IPS DF 19.7 (cell line): ENCODE measurements at places on chromosomes 16 and 17.

DNA sequence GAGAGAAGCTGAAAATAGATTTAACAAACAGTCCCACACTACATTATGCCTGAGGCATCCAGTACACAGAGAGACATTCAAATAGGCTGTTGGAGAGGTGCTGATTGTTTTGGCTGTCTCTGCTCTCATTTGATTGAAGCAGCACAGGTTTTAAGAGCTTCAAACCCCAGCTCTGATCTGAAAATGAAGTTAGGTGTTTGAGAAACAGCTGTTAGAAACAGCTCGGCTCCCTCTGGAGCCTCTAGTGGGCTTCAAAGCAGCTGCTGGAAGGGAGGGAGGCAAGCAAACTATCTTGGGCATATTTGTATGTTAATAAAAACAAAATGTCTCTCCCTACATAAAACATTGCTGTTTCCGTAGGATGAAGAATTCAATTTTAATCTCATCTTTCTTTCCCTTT lies 607.3 kb upstream of the GOT2 start:
- no peak for DNase-seq

DNA sequence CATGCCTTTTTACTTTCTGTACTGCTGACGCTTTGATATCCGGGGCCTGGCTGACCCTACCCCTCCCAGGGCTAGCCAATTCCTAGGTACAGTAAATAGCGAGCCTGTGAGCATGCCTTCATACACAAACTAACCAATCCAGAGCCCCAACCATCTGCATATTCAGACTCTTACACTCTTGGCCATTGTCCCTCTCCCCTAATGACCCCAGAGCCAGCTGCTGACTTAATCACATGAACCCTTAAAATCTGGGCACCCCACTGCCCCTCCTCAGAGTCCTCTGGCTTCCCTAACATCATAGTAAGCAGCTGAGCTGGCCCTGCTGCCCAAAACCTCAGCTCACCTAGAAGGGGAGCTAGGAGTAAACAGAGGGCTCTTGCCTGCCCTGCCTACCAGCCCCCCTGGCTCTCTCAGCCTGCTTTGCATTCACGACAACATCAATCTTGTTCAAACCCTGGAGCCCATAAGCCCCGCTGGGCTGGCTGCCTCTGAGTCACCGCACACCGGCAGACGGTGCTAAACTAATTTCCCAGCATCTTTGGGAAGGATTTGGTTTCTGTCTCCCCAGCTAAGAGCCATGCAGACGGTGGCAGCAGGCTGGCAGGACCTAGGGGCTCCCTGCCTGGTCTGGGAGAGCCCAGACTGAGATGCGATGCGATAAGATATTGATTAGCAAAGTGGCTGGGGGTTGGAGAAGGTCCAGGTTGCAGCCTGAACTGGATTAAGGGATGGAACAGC lies 63.2 kb downstream of the CLEC19A start:
- DNase-seq: no peak

DNA sequence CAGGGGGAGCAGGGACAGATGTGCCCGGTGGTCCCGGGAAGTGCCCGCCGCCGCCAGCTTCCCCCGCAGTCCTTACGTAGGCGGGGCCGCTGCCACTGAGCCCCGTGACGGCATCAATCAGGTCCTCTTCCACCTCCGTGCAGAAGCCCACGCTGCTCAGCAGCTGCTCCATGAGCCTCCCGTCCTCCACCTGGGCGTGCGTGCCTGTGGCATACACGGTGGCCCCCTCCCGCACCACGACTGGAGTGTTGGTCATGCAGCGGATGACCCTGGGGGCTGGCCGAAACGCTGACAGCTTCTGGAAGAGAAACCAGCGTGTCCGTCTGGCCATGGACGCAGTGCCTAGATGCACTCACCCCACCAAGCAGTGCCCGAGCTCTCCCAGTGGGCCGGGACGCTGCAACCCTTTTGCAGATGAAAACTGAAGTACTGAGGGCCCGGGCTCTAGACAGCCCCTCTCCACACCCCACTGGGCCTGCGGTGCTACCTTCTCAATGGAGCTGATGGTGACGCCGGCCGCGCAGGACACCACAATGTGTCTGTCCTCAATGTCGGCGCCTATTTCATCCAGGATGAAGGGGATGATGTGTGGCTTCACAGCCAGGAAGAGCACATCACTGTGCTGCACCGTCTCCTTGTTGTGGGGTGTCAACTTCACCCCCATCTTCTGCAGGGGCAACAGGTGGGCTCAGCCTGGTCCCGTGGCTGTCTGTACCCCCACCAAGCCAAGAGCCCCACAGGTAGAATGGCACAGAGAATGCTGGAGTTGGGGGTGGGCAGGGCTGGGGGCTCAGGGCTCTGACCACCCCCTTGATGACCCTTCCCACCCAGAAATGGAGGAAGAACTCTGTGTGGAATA lies 2.0 kb downstream of the PYCR1 start:
- DNase-seq: no peak

- DNase-seq: no peak
These were observed 2.7 kb downstream of the RUSF1 start for GRCh38 chr16:31505483-31505882.

- no peak for DNase-seq
These were observed 3.9 kb downstream of the TRIM25 start for GRCh38 chr17:56909742-56910508.

DNA sequence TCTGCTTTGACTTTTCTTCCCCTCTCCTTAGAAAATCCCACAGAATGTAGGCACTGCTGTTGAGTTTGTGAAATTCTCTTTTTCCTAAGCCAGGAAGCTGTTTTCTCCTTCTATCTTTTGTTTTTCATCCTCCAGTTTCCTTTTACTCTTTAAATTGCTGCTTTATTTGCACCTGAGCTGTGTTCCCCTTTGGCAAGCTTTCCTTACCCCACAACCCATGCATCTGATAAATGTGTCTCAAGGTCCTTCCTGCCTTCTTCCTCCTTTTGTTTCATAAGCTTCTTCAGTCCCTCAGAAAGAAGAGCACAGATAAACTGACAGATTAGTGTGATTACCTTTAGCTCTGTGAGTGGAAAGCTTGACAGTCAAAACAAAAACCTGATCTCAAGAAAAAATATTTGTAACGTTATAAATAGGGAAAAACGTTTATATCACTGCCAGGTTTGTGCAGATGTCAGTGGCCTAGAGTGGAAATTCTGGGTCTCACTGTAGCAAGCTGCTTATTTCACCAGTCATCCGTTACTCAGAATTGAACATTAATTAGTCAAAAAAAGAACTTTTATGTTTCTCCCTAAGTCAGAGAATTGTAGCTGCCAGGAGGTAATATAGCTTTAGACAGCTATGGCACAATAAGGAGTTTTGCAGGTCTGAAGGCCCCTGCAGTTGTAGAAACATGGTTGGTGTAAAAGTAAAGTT lies 23.6 kb downstream of the GSDMB start:
- no peak for DNase-seq

DNA sequence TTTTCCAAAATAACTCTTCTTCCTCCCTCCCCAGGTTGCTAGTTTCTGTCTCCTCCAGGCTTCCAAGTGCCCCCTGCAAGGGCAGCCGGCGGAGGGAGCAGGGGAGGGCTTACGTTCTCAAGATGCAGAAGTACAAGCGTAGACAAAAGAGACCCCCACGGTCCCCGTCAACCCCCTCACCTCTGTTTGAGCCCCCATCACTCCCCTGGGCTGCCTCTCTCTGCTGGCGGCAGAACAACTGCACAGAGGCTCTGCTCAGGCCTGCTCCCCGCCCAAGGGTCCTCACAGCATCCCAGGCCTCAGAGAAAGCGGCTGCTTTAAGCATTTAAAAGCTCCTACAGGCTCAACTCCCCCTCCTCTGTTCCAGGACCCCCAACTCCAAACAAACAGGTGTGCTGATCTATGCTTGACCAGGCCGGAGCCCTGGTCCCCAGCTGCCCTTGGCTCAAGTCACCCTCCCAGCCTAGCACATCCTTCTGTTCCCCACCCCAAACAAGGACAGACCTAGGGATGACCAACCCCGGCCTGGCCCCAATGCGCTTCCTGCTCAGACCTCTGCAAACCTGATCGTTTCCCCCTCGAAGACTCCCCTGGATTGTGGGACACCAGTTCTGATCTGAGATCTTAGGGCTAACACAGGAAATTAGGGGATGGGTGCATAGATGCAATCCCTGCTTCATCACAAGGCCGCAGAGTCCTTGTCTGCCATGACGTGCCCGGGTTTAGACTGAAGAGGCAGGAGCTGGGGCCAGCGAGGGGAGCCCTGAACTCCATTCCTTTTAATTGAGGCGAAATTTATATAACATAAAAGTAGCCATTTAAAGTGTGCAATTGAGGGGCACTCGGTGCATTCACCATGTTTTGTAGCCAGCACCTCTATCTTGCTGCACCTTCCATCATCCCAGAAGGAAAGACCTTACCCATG lies 17.2 kb upstream of the RBFOX3 start:
- no peak for DNase-seq

- no peak for DNase-seq
These were observed 4.8 kb downstream of the GAA start for GRCh38 chr17:80106176-80106575.

GRCh38 chr17:36616061-36617029 lies 15.0 kb downstream of the MRM1 start:
- DNase-seq: no peak

DNA sequence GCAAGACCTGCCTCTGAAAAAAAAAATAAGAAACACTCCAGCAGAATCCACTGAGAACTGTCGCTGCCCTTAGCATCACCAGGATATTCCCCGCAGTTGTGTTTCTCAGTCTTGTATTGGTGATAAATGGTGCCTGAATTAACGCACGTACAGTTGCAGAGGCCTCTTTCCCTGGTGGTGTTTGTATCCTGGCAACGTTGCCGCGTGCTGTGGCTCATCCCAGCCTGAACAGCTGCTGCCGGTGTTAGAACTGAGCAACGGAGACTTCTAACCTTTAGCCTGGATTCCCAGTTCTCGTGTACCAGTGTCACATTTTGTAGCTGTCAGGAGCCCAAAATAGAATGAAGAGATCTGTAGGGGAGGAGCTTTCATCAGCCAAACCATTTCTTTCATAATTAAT lies 4.8 kb downstream of the MLYCD start:
- DNase-seq: no peak

- DNase-seq: no peak
These were observed 90.4 kb downstream of the PARN start for GRCh38 chr16:14539631-14540030.

GRCh38 chr16:68257251-68257905 lies 6.9 kb upstream of the SLC7A6 start:
- no peak for DNase-seq

DNA sequence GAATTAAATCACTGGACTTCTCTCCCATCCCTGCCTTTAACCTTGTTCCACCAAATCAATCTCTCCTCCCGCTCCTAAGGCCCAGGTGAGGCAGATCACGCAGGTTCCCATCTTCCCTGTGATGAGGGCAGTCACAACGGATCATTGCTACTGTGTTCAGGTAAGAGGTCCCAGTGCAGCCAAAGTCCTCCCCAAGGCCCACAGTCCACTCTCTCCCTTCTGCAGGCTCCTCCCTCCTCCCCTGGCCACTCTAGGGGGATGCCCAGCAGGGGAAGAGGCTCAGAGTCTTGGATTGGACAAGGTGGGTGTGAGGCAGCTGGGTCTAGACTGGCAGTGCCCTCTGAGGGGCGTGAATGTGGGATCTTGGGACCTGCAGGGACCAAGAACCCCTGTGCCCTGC lies 2.6 kb upstream of the ADGRG3 start:
- DNase-seq: no peak

DNA sequence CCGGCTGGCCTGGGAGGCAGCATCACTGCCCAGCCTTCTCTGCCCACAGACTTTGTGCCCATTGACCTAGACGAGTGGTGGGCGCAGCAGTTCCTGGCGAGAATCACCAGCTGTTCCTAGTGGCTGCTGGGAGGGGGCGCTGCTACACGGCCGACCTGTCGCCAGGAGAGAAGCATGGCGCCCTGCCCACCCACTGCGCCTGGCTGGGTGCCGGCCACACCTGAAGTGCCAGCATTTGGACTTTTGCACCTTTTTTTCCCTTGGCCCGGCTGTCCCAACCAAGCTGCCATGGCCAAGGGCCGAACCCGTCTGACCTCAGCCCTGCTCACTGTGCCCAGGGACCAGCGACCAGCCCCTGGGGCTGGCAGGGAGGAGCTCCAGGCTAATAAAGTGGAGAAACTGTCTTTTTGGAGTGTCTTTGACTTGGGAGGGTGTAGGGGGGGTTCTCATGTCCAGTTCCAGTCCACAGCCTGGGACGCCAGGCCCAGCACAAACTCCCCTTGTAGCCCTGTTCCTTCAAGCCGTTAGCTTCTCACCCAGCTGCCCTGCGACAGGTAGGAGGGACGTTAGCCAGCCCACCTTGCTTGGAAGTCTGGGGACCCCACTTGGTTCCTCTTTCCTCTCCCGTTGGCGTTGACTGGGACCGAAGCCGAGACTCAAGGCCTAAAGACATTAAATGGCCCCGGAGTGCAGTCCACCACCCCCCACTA lies 939 bp upstream of the WDR90 start:
- no peak for DNase-seq

DNA sequence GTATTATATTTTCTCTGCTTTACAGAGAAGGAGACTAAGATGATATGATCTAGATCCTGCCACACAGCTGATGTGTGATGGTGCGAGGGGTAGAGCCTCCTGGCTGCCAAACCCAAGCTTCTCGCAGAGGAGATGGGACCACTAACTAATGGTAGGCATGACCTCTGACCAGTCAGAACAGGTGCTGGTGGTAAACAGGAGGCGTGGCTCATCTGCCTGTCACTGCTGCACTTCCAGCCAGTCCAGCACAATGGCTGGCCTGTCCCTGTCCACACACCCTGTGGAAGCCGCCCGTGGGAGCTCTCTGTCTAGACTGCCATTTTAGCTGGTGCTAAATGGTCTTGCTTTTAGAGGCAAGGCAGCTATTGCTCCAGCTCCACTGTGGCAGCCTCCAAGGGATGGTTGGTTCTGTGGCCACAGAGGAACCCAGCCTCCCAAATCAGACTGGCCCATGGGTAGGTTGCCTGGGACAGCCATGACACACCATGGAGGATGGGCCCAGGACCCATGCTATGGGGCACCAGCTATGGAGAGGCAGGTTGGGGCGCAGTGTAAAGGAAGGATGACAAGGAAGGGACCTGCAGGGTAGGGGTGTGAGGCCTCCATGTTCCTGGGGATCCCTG lies 86.7 kb downstream of the KSR1 start:
- no peak for DNase-seq

GRCh38 chr17:44069974-44070454 lies 521 bp upstream of the G6PC3 start:
- DNase-seq: no peak

GRCh38 chr16:87924811-87925670 lies 11.3 kb downstream of the CA5A start:
- no peak for DNase-seq

GRCh38 chr17:27217631-27218030 lies 76.3 kb upstream of the WSB1 start:
- no peak for DNase-seq
